Mesothelial cell of epicardium (in vitro differentiated cells): ENCODE measurements at places on chromosomes 7 and 10. TPM values are rescaled to one million over a fixed set of nuclear protein-coding genes. Genes with fewer than 3 reads are reported as not detected.

DNA sequence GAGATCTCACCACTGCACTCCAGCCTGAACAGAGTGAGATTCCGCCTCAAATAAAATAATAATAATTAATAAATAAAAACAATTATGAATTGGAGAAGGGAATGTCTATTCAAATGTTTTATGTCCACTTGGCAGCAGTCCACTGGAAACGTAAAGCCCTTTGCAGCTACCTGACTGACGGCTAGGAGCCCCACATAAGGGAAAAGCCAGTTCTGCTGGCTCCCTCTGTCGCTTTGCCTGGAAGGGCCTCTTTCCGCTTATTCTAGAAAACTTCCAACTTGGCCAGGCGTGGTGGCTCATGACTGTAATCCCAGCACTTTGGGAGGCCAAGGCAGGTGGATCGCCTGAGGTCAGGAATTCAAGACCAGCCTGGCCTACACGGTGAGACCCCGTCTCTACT, 6.1 kb upstream of the TNS3 start:
- DNase-seq = no peak

DNA sequence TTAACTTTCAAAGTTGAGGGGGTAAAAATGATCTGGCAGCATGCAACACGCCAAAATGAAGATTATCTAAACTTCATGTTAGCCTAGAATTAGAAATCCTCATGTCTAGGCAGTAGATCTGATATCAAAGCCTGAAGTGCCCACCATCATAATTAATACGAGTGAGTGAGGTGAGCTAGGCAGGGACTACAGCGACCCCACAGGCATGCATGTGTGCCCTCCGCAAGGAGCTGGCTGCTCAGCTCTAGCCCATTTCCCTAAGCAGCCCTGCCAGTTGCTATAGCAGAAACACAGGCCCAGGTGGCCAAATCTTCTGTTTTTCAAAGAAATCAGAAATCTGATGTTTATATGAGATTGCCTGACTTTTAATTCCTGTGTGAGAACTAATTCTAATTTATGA, 93.1 kb upstream of the IFRD1 start:
- DNase-seq = no peak

- DNase-seq = no peak
These were observed 7.5 kb downstream of the ASB4 start for GRCh38 chr7:95493247-95493646.

GRCh38 chr10:131578472-131578970, 267.0 kb upstream of the TCERG1L start:
- no peak for DNase-seq

GRCh38 chr7:37728747-37729146, 45.2 kb downstream of the GPR141 start:
- no peak for DNase-seq

DNA sequence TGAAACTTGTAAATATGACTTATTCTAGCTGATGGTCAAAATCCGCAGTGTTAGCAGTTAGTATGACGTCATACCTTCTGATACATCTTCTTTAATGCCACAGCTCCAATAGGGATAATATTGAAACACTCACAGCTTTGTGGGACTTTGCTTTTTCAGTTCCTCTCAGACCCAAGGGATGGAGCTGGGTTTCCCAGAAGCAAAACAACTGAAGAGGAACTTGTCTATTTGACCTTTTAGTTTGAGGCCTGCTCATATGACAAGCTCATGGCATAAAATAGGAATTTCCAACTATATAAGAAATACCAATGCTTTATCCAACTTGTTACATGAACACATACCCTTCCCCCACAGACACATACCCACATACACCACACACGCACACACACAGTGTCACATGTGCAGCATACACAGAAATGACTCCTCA, 31.6 kb upstream of the C10orf67 start:
- DNase-seq = no peak

DNA sequence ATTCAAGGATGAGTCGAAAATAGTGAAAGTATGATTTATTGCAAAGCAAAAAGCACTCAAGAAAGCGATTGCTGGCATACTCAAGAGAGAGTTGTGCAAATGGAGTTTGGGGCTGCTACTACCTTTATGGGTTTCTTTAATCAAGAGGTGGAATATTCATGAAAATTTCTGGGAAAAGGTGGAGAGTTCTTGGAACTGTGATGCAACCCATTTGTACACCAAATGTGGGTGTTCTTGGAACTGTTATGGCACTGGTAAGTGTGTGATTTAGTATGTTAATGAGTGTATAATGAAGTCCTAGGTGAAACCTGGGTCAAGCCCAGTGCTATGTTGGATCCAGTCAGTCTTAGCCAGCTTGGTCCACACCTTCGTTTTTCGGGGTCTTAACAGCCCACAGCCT, 3.4 kb upstream of the VOPP1 start:
- no peak for DNase-seq

DNA sequence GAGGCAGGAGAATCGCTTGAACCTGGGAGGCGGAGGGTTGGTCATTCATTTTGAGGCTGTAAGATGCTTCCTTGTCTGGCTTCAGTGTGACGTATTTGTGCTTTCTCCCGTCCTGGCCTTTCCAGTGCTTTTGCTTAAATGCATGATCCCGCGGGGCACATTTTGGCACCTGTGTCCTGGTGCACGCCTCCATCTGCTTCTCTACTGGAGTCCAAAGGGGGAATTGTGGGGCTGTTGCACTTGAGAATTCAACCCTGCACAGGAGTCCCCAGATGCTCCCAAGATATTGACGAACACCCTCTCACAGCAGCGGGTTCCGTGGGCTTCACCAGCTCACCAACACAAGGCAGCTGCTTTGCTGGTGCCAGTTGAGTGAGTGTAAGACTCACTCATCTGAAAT, 10.3 kb upstream of the LRRC27 start:
- DNase-seq = no peak

DNA sequence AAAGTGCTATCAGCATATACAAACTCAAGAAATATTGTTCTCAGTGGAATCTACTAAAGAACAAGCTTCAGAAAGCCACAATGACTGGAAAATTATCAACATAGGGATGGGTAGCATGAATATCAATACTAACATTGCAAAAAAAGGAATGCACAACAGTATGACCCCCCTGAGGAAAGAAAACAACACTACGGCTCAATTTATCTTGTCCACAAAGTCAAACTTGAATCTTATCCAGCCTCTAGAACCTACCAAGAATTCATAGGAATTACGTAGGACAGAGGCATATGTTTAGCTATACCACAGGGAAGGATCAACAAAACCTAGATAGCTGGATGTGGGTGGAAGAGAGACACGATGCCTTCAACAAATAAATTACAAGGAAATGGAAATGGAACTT, 54.6 kb downstream of the AGMO start:
- no peak for DNase-seq

- DNase-seq = no peak
These were observed 37.2 kb downstream of the DLG5 start for GRCh38 chr10:77889277-77889903.

DNA sequence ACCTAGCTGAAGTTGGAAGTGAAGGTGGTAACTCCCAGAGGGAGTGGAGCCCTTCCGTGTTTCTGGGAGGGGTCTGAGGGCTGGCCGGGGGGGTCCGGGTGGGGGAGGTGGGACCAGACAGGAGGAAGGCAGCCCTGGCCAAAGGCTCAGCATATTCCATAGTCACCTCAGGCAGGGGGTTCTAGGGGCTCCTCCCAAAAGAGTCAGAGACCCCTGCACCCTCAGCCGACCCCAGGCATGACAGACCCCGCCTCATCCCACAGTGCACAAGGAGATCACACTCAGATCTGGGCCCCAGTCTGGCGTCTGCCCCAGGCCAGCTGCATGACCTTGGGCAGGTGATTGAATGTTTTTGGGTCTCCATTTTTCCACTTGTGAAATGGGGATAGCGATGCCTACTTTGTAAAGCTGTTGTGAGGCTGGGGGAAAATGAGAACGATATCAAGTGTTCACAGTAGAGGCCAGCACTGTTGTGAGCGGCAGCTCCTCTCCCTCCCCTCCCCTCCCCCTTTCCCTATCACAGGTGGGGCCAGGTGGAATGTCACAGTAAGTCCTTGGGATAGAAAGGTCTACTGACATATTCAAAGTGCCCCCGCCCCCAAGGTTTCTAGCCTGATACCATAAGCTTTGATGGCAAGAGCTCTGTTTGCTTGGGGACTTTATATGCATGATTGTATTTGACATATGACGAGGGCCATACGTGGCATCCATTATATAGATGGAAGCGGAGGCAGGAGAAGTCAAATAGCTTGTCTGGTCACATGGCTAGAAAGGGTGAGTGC, 33.3 kb downstream of the DNAJB12 start:
- no peak for DNase-seq

- no peak for DNase-seq
These were observed 23.1 kb upstream of the SAR1A start for GRCh38 chr10:70193391-70193844.

- DNase-seq = no peak
These were observed 17.5 kb upstream of the CHST3 start for GRCh38 chr10:71946700-71947099.

- no peak for DNase-seq
These were observed 44.8 kb downstream of the GNAT3 start for GRCh38 chr7:80467069-80467468.

GRCh38 chr7:22109761-22110160, 164.1 kb upstream of the CDCA7L start:
- no peak for DNase-seq

- no peak for DNase-seq
These were observed 1.8 kb downstream of the PPP1R35 start for GRCh38 chr7:100434297-100435144.

DNA sequence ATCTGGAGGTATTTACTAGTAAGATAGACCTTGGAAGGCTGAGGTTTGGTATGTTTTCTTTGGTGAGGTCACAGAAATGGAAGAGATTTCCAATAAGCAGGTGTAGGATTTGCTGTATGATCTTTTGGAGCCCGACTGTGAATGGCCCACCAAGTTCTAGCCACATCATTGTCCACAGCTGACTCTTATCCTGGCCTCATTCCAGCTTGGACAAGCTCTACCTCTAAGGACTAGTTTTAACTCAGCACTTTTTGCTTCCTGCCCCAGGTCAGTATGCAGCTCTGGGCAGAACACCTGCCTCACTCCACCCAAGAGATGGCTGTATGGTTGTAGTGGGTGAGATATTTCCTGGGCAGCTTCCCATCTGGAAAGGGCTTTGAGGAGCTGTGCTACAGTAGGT, 6.1 kb upstream of the CPA4 start:
- no peak for DNase-seq

The AKR1B15 gene
- 1.7 to 1.9 TPM (median 1.8 TPM) in 3 replicates for total RNA-seq

The ARHGEF5 gene
- total RNA-seq = 35.9 to 37.6 TPM (median 37.4 TPM) in 3 replicates

The ERVW-1 gene
- 0.16 to 0.24 TPM in 2 of 3 replicates, not detected in the other for total RNA-seq

The WDR91 gene
- 15.0 to 17.4 TPM (median 16.5 TPM) in 3 replicates for total RNA-seq

The FAM13C gene
- total RNA-seq = 6.7 to 7.3 TPM (median 6.8 TPM) in 3 replicates

The LRIT1 gene
- not detected in 3 replicates for total RNA-seq

The TAC1 gene
- total RNA-seq = 0.36 to 0.63 TPM in 2 of 3 replicates, not detected in the other
